Stimulated activated CD4-positive, alpha-beta T cell treated with anti-CD3 and anti-CD28 coated beads, Interleukin-12 subunit alpha, Interleukin-12 subunit beta, amount 100 ng/mL, for 24 hours (primary cell): ENCODE measurements at places on chromosomes 16 and 17.
A peak's percentile ranks its signal among the peaks of the same experiment; 100 is the strongest.

DNA sequence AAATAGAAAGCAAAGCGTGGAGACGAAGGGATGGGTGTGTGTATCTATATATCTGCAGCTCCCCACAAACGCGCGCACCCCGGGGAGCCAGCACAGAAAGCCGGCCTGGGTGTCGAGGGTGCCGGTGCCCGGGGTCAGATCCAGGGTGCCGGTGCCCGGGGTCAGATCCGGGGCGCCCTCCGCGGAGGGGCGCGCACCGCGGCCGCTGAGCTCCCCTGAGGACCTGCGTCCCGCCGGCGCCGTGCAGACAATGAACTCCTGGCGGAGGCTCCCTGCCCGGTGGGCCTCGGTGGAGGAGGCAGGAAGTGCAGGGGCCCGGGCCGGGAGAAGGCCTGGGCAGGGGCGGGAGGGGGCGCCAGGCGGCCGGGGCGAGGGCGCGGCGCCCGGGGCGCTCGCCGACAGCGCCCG lies 1.1 kb downstream of the ZNF423 start:
- DNase-seq = no peak

DNA sequence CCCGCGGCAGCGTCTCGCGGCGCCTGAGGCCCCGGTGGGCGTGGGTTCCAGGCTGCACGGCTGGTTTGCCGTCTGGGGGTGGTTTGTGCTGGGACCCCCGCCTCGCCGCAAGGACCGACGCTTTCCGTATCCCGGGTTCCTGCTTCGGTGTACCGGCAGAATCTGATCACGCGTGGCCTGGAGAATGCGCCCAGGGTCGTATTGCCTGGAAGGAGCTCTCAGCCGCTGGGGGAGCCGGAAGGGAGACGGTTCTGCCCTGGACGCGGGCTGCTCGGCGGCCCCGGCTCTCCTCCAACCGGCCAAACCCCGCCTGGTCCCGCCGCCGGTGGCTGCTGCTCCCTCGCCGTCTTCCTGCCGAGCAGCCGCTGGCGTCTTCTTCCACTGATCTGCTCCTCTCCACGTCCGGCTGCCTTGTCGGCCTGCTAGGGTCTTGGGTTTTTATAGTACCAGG lies 39.8 kb downstream of the ZNF778 start:
- no peak for DNase-seq

DNA sequence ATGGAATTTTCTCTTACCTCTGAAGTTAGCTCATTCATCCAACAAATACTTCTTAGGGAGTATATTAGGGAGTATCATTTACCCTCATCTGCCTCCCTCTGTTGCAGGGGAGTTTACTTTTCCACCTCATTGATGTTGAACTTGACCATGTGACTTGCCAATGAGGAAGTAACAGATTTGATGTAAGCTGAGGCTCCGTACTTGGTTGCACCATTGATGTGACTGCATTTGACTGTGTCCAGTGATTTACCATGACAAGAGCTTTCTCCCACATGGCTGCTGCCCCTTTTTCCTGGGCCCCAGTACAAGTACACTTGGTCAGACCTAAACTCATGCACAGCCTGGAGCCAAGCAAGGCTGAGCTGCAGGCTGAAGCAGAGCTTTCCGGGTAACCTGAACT lies 81.6 kb upstream of the HS3ST2 start:
- no peak for DNase-seq

DNA sequence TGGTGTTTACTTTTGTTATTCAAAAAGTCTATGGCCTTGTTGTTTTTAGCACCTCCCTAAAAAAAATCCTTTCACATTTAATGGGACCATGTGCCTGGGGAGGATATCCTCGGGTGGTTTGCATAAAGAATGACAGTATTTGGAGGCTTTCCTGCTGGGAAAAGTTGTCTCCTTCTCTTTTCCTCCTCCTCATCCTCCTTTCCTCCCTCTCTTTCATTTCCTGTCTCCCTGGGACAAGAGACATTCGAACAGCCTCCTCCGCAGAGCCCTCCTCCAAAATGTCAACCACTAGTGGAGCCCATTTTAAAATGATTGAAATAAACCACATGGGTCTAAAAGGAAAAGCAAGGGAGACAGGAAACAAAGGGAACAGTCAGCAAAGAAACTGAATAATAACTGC lies 67.4 kb downstream of the MYH13 start:
- DNase-seq = no peak

DNA sequence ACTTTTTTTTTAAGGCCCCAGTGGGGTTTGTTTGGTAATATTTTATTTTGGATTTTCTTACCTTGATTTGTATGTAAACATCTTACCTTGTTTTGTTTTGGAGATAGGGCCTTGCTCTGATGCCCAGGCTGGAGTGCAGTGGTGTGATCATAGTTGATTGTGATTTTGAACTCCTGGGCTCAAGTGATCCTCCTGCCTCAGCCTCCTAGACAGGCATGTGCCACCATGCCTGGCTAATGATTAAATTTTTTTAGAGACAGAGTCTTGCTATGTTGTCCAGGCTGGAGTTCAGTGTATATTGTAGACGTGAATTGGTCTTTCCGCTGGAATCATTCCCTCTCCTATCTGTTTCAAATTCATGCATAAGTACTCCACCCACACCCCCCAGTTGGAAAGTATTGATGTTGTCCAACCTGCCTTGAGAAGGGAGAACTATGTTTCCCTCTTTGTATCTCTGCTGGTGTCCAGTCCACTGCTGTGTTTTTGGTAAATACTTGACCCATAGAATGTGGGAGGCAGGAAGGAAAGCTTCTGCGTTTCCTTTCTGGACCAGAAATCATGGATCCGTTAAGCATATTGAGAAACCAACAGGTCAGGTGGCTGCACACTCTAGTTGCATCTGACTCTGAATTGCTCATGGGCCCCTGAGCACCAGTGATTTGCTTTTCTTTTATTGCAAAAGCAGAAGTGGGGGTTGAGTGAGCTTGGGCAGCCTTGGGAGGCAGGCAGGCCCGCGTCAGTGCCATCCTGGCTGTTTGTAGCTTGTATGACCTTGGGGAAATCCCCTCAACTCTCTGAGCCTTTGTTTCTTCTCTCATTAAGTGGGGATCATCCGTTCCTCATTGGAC lies 25.0 kb downstream of the RMI2 start:
- DNase-seq = no peak

DNA sequence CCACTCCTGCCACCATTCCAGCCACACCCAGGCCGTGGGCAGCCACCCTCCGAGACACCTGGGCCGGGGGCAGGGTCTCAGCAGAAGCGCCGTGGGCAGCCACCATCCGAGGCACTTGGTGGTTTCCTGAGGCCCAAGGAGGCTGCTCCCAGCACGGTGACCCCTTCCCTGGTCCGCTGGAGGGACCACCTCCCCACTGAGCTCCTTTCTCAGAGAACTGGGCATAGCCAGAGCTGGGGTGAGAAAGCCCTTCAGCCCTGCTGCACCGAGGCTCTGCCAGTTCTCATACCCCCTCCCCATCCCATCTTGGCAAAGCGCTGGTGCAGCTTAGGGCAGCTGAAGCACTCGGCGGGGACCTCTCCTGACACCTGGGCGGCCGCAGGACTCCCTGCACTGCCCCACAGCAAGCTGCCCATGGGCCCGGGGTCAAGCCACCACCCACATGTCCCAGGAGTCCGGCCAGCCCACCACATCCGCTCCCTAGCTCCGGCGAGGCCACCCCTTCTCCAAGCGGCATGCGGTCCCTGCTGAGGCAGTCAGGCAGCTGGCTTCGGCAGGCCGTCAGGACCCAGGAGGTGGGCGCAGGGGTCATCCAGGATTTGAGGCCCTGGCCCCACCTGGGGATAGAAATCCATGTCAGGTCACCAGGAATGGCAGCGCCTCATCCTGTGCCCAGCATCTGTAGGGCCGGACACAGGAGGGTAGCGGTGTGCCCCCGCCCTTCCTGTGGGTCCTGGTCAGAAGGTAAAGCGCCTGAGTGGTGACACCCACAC lies 1.3 kb upstream of the CYBA start:
- DNase-seq = no peak

DNA sequence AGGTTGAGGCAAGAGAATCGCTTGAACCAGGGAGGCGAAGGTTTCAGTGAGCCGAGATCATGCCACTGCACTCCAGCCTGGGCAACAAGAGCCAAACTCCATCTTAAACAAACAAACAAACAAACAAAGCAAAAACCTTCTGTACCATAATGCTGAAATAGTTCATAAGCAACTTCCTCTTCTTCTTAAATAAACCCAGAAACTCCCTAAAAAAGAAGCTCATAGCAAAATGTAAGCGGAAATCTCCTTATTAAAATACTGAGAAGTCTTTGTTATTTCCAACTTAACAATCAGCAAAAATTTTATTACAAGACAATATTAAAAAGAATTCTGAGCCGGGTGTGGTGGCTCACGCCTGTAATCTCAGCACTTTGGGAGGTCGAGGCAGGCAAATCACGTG lies 82.8 kb downstream of the FBXL20 start:
- DNase-seq = no peak

DNA sequence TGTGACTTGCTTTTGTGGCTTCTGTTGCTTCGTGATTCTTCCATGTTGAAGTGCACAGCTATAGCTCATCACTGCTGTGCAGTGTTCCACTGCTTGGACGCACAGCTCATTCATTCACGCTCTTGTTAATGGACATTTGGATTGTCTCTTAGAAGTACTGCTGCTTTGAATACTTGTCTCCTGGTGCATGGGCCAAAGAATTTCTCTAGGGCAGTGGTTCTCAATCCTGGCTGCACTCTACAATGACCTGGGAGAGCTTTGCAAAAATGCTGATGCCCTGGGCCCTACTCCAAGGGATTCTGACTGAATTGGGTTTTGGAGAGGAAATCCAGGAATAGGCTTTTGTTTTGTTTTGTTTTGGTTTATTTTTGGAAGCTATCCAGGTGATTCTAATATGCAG lies 20.0 kb downstream of the CCL17 start:
- DNase-seq = no peak

GRCh38 chr17:49742166-49742638 lies 21.7 kb downstream of the FAM117A start:
- no peak for DNase-seq

DNA sequence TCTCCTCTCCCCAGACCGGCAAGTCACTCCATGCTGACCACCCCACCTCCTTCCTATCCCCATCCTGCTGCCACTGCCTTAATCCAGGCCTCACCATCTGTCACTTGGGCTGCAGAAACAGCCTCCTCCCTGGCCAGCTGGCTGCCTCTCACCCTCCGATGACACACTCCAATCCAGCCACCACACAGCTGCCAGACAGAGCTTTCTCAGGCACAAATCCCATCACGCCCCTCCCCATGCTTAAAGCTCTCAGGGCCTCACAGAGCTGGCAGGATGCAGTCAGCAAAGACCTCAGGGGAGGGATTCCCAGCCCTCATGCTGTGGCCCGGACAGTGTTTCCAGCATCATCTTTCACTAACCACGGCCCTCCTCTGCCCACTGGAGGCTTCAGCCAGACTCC lies 13.7 kb downstream of the CAMKK1 start:
- DNase-seq = no peak

GRCh38 chr16:83903751-83904150 lies 4.8 kb downstream of the MLYCD start:
- DNase-seq = no peak

GRCh38 chr17:8799570-8800212 lies 526 bp upstream of the MFSD6L start:
- DNase-seq = no peak

DNA sequence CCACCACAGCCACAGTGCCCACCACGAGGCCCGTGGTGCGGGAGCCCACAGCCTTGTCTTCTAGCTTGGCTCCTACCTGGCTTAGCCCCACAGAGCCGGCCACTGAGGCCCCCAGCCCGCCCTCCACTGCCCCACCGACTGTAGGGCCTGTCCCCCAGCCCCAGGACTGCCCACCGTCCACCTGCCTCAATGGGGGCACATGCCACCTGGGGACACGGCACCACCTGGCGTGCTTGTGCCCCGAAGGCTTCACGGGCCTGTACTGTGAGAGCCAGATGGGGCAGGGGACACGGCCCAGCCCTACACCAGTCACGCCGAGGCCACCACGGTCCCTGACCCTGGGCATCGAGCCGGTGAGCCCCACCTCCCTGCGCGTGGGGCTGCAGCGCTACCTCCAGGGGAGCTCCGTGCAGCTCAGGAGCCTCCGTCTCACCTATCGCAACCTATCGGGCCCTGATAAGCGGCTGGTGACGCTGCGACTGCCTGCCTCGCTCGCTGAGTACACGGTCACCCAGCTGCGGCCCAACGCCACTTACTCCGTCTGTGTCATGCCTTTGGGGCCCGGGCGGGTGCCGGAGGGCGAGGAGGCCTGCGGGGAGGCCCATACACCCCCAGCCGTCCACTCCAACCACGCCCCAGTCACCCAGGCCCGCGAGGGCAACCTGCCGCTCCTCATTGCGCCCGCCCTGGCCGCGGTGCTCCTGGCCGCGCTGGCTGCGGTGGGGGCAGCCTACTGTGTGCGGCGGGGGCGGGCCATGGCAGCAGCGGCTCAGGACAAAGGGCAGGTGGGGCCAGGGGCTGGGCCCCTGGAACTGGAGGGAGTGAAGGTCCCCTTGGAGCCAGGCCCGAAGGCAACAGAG lies 10.5 kb downstream of the VASN start:
- no peak for DNase-seq

DNA sequence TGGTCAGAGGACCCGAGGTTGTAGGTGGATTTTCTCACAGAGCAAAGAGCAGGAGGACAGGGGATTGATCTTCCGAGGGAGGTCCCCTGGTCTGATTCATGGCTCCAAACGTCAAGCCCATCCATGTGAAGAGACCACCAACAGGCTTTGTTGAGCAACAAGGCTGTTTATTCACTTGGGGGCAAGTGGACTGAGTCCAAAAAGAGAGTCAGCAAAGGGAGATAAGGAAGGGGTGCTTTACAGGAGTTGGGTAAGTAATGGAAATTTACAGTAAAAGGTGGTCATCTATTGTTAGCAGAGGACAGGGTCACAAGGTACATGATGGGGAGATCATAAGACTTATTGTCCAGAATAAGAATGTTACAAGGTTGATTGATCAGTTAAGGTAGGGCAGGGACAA lies 2285.8 kb downstream of the TP53TG3F start:
- no peak for DNase-seq

- no peak for DNase-seq
Observed at GRCh38 chr16:64392456-64392855, 729.4 kb downstream of the CDH11 start.

GRCh38 chr17:15900871-15901270 lies 44.1 kb upstream of the ADORA2B start:
- no peak for DNase-seq

DNA sequence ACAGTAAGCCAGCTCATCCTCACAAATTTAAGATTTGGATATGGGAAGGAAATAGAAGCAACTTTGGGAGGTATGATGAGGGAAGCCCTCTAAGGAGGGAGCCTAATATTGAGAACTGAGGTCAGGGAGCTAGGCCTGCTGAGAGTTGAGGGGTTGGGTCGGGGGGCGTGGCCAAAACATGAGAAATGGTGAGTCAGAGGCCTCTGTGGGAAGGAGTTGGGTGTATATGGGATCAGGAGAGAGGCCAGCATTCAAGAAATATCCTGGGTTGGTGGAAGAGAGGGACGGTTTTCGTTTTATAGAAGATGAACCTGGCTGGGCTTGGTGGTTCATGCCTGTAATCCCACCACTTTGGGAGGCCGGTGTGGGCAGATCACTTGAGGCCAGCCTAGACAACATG lies 48.4 kb downstream of the CLEC16A start:
- peak; percentile 60 for DNase-seq
